Stimulated activated CD4-positive, alpha-beta T cell treated with anti-CD3 and anti-CD28 coated beads, Interleukin-1b, Interleukin-23, amount 100 ng/mL, for 1 hour (primary cell): ENCODE measurements at places on chromosomes 12 and 14.

GRCh38 chr14:71119832-71120231, 212.6 kb downstream of the PCNX1 start:
- DNase-seq, result no peak

DNA sequence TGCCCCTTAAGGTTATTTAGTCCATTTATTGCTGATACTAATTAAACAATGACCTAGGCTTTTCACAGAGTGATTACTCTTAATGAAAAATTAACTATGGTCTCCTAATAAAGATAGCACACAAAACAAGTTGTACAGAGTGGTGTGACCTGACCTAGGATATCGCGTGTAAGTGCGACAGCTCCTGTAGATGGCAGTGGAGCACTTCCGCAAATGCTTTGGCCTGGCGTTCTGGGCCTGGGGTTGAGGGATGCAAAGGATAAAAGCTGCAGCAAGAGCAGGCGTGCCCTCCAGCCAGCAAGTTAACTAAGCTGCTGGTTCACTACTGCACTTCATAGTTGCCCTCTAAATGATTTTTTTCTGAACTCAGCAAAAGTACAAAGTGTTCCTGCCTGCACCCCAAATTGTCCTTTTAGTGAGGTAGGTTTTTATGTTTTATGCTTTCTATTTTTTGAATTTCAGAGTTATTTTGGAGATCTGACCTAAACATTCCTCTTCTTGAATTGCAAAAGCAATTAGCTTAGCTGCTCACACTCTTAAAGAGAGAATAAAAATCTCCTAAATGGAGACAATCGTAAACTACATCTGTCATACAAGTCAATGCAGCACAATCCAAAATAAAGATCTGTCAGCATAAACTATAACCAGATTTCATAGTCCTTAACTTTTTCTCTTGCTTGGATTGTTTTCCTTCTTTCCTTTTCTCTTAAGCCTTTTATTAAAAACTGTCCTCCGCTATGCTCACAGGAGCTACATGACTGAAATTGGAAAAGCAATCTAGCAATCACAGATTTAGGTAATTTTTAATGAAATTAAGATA, 379.6 kb downstream of the LRIG3 start:
- no peak for DNase-seq

DNA sequence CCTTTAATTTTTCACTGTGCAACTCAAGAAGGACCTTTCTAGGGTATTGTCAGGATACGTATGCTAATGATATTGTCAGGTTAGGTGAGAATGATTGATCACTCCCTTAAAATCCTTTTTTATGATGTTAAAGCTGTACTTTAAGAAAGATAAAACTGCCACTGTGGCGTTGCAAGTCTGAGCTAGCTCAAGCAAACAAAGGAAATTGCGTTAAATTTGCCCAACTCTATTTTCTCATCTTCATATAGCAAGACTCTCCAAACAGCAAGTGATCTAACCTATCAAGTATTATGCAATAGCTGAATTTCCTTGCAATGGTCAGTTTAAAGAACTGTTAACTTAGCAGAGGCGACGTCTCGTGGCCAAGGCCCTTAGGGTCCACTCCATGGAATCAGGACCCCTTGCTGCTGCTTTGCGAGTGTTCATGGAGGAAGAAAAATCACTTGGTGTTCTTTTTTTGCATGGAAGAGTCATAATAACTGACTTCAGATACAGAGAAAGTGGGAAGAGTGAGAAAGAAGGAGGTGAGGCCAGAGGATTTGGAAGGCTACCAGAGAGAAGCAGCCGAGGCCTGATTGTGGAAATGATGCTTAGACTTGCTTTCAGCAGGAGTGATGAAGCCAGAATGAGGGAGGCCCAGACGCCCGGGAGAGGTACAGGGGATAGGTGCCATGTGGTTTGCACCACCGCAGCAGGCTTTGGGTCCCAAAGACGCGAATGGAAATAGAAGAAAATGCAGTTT, 2.5 kb downstream of the TRAF3 start:
- no peak for DNase-seq

- no peak for DNase-seq
Observed at GRCh38 chr12:25254271-25254880, 3.6 kb upstream of the KRAS start.

GRCh38 chr12:104056419-104056972, 6.5 kb upstream of the GLT8D2 start:
- no peak for DNase-seq

GRCh38 chr14:105876829-105877228, 350.4 kb downstream of the TMEM121 start:
- DNase-seq, result no peak

DNA sequence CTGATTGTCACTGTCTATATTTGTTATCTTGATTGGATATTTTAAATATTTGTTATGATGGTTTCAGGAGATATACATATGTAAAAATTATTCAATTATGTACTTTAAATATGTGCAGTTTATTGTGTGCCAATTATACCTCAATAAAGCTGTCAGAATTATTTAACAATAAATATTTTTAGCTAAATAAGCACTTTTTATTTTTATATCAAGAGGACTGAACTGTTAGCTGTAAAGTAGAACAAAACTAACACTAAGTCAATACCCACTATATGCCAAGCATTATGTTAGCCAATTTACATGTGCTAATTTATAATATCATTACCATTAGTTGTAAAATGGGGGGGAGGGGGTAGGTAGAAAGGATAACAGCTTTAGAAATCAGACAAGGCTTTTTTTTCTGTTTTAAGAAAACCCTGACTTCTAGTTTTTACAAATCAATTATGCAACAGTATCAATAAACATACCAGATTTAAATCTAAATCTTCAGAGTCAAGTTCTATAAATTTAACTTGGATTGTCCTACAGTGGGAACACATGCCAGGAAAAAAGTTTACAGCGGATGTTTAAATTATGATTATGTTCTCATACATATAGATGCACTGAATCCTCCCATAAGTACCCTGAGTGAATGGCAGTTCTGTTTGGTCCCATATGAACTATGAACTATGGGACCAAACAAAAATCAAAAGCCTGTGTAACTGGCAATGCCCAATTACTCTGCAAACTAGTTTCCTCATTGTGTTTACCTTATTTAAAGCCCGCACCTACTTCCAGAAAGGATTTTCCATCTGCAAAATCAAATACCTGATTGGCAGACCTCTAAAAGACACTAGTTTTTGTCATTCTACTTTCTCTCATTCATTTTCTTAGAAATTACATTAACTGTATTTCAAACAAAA, 2.8 kb downstream of the RALGAPA1 start:
- DNase-seq, result no peak

DNA sequence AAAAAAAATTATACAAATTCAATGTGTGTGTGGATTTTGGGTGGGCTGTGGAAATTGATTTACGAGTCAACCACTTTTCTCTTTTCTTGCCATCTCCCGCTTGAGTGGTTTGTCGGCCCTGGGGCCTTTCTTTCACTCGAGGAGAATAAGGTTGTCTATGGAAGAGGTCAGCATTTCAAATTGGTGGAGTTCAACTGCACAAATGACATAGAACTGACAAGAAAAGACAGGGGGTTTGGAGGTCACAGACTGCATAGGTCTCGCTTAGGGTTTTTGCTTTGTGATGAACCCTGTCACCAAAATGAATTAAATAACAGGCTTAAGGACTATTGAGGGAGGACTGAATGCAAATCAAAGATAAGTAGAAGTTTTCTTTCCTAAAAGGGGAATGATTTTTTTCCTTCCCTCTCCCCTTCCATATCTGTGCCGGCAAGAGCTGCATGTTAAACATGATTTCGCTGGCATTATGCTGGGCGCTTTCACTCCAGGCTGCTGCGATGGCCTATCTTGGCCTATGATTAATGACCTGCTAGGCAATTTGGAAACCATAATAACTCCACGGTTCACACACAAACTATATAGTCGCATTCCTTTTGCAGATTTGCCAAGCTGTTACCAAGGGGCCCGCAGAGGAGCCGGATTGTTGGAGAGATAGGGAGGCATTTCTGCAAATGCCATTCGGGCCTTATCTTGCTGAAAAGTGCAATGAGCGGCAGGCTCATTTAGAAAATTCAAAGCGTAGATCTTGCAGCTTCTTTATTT, 20.7 kb downstream of the ASCL1 start:
- no peak for DNase-seq

DNA sequence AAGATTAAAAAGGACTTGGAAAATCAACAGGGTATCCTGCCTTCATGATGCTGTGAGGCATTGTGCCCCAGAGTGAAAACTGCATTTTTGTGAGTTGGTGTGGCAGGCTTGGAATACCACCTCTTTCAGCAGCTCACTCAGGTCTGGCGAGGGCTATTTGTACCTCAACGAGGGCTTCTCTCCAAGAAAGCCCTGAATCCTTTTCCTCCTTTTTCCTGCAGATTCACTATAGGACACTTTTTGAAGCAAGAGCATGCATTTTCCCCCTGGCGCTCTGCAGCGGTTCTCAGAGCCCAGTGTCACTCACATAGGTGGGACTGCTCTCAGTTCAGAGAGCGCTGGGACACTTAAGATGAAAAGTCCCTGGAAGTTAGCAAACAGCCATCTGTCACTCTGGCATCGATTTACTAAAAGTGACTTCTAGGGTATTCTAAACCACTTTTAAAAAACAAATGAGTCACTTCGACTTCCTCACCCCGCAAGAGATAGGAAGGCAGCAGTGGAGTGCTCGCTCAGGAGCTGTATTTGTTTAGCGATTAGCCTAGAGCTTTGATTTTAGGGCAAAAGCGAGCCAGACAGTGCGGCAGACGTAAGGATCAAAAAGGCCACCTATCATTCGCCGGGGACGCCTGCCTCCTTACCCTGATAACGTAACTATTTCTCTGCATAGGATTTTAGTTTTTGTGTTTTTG, 782 bp upstream of the LGR5 start:
- DNase-seq, result no peak

GRCh38 chr14:51328772-51329353, 88.8 kb downstream of the TMX1 start:
- DNase-seq, result no peak

- no peak for DNase-seq
Observed at GRCh38 chr12:12616512-12617310, 5.0 kb downstream of the CREBL2 start.

DNA sequence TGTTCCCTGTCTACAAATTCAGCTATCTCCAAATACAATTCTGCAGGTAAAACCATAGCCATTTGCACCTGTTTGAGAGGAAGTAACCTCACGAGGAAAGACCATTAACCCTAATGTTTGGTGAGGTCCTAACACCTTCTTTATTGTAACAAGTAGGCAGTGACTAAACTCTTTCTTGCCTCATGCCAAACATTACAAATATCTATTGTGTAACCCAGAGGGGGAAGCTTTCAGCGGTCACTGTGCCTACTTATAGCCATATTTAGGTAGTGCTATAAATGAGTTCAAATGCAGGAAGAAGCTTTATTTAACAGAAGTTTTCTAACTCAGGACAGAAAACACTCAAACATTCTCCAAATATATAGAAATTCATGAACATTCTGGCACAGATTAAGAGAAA, 252.7 kb downstream of the LRFN5 start:
- DNase-seq, result no peak

GRCh38 chr12:18808221-18808620, 70.3 kb downstream of the CAPZA3 start:
- DNase-seq, result no peak
